ELR (cell line): ENCODE measurements at places on chromosomes 4 and X.

- DNase-seq = no peak
These were observed 4.7 kb downstream of the MAGEB17 start for GRCh38 chrX:16171944-16172343.

GRCh38 chr4:101411926-101412325, 64.6 kb upstream of the PPP3CA start:
- DNase-seq = no peak

- DNase-seq = peak; percentile 46
These were observed 20.5 kb downstream of the TRIM61 start for GRCh38 chr4:164956766-164957643.

DNA sequence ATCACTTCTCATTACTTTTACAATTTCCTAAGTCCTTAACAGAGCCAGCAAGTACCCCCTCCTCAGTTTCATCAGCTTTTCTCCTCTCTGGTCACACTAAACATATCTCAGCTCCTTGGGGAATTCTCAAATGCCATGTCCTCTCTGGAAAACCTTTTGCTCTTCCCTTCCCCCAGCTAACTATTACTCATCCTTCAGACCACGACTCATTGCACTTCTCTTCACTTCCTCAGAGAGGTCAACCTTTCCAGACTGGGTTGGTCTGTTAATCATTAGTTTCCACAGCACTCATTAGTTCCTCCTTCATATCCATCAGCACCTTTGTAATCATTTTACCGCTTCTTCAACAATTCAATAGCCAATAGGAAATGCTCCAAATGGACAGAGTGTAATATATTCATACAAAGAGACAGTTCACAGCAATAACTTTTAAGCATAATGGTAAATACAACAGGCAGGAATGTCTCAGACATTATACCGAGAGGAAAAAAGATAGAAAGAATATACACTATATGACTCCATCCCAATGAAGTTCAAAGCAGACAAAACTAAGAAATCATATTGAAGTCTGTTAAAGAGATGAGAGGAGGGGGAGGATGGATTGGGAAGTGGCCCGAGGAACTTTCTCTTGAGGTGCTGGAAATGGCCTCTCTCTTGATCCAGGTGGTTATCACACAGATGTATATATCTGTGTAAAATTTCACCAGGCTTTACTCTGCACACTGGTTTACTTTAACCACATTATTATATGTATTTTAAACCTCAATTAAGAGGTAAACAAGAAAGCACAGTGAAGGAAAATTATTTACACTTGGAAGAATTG, 39.6 kb downstream of the DDX60L start:
- peak; percentile 74 for DNase-seq

GRCh38 chr4:24241511-24241910, 342.8 kb downstream of the DHX15 start:
- no peak for DNase-seq

GRCh38 chrX:155216940-155217440, 730 bp downstream of the VBP1 start:
- DNase-seq = no peak

DNA sequence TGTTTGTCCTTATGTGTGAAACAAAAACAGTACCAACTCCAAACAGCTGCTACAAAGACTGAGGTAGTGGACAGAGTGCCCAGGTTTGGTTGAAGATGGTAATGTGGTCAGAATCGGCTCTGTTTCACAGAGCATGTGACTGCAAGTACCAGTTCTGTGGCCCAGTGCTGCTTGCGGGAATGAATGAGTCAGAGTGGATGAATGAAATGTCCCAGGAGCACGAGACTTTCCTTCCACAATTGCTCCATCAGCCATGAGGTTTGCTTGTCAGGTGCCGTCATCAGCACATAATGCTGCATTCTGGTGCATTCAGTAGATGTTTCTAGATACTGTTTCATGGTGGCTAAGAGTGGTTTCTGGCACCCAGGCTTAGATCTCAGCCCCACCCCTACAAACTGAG, 84.2 kb downstream of the GPR143 start:
- DNase-seq = peak; percentile 60

- DNase-seq = peak; percentile 79
These were observed 28.1 kb downstream of the SMIM43 start for GRCh38 chr4:121736735-121737351.
